Activated naive CD4-positive, alpha-beta T cell treated with Interleukin-2 at 50 U/mL for 16 hours (primary cell): ENCODE measurements at places on chromosomes 6 and 20.

GRCh38 chr6:144757299-144757698 is 472.2 kb downstream of the UTRN start:
- DNase-seq, result no peak

GRCh38 chr6:161261325-161261724 is 12.5 kb downstream of the AGPAT4 start:
- no peak for DNase-seq

- no peak for DNase-seq
These were observed 212.3 kb upstream of the SYNDIG1 start for GRCh38 chr20:24257171-24257570.

- no peak for DNase-seq
These were observed 150.0 kb downstream of the CDC5L start for GRCh38 chr6:44537306-44538049.

- DNase-seq, result no peak
These were observed 336 bp upstream of the SMPDL3A start for GRCh38 chr6:122788663-122789181.

GRCh38 chr20:34815636-34816035 is 9.8 kb downstream of the NCOA6 start:
- DNase-seq, result no peak

- DNase-seq, result no peak
These were observed 67.4 kb downstream of the GMPR start for GRCh38 chr6:16305788-16306187.

DNA sequence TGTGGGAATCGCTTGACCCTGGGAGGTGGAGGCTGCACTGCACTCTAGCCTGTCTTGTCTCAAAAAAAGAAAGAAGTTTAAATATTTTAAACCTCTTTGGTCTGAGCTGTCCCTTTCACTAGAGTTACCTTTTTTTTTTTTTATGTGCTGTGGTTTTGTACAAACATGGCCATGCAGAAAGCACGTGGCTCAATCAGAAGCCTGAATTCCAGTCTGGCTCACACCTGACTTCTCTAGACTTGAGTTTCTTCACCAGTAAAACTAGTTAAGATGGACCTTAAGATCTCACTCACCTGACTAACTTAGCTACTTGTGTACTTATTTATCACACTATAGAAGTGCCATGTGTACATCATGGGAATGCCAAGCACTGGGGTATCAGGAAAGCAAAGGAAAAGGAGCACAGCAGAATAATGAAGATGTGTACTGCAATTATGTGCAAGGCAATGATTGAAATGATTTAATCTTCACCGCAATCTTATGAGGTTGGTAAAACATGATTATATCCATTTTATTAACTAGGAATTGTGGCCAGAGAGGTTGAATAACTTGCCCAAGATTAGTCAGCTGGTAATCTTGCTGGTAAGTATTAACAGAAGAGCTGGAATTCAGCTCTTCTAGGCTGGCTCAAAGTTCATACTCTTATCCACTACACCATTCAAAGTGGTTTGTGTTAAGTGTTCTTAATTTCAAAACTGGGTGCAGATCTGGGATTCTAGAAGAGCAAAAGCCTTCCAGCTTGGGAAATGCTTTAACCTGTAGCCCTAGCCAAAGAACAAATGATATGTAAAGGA is 10.7 kb downstream of the HMGN3 start:
- no peak for DNase-seq

- no peak for DNase-seq
These were observed 66.5 kb upstream of the SLC35F1 start for GRCh38 chr6:117840541-117840983.

GRCh38 chr6:170255426-170256125 is 35.3 kb downstream of the DLL1 start:
- DNase-seq, result no peak

- no peak for DNase-seq
These were observed 110.6 kb downstream of the PPP1R14C start for GRCh38 chr6:150253489-150253888.

DNA sequence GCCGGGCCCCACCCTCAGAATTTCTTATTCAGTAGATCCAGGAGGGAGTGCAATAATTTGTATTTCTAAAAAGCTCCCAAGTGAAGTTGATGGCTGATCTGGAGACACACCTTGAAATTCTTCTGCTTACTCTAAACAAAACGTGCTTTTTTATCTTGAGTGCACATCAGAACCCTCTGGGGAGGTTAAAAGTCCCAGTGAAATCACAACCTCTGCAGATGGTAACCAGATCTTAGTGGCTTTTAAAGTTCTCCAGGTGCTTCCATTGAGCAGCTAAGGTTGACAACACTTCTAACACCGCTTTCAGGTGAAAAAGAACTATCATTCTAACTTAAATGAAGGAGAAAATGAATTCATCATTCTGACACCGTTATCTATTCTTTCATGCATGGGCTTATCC is 45.6 kb upstream of the ESR1 start:
- no peak for DNase-seq

- DNase-seq, result peak; percentile 64
These were observed 1.4 kb downstream of the TFEB start for GRCh38 chr6:41733707-41734665.

GRCh38 chr6:5507131-5507681 is 245.9 kb downstream of the FARS2 start:
- DNase-seq, result no peak

GRCh38 chr20:31870726-31871617 is 538 bp downstream of the TTLL9 start:
- DNase-seq, result no peak

- no peak for DNase-seq
These were observed 268.8 kb upstream of the PRDM1 start for GRCh38 chr6:105817370-105817769.

DNA sequence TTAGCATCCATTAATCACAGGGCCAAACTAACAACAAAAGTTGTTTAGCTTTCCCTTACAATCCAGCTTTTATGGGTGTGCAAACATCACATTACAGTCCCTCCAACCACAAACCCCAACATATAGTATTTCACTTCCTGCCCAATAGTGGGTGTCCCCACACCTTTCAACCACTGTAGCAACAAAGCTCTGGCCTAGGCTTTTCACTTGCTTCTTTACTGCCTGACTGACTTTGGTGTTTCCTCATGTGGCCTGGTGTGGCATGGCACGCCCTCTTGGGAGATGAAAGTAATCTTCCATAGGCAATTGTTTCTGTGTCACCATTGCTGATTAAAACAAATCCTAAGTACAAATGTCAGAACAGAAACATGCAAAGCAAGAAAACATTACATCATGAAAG is 46.3 kb downstream of the MCM8 start:
- DNase-seq, result peak; percentile 28

- no peak for DNase-seq
These were observed 159.2 kb downstream of the RPS12 start for GRCh38 chr6:132973514-132973993.

GRCh38 chr6:88561954-88562315 is 395.8 kb upstream of the CNR1 start:
- no peak for DNase-seq

DNA sequence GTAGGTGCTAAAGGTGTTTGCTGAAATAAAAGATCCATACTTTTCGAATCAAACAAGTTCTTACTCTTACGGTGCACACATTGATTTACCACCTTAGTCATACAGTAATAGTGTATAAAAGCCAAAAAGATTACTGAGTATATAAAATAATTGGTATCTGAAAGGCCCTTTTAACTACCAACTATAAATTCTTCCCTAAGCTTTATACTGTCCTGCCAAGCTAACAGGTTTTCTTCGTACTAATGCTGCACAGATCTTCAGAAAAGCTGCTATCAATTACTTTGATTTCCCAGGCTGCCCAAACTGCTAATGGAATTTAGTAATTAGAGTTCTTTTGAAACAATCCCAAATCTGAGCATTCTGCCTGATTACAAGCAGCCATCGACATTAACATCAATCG is 97.5 kb downstream of the PRKN start:
- no peak for DNase-seq

DNA sequence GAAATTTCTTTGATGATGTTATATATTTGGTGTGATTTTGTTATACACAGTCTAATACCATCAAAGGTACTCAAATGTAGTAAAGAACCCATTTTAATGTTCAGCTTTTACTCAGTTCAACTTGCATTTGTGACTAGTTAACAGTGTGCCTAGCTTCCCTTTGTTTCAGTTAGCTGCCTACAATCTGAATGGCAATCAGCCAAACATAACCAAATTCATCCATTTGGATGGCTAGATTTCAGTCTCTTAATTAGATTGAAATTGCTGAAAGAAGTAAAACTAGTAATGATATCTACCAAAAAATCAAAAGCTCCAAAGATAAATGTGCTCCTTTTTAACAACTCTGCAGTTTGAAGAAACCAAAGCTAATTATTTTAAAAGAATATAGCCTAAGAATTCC is 6.9 kb downstream of the EPHA7 start:
- no peak for DNase-seq

DNA sequence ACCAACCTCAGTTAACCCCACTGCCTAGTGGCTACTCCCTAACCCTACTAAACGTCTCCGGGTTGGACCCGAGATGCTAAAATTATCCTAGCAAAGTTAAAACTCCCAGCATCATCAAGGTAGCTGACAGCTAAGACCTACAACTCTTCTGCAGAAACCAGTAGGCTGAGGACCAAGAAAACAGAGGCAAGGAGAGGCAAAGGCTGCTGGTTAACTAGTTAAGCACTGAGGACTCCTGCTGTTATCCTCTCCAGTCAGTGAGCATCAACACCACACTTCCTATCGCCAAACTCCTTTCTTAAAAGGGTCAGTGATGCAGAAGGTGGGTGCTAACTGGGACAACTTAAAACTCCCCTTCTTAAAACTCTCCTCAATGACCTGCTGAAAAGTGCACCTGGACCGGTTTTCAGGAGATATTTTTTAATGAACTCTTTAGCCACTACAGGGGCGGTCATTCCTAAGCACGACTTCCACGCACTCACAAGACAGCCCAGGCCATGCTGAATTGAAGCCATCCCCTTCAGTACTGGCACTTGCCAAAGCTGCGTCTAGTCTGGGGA is 1.7 kb downstream of the TRERF1 start:
- DNase-seq, result no peak
